Left forelimb (tissue), 1 donor: ENCODE measurements at places on chromosomes 7 and 10.

GRCh38 chr7:128045158-128045557 is 13.9 kb upstream of the LRRC4 start:
- DNase-seq = no peak

DNA sequence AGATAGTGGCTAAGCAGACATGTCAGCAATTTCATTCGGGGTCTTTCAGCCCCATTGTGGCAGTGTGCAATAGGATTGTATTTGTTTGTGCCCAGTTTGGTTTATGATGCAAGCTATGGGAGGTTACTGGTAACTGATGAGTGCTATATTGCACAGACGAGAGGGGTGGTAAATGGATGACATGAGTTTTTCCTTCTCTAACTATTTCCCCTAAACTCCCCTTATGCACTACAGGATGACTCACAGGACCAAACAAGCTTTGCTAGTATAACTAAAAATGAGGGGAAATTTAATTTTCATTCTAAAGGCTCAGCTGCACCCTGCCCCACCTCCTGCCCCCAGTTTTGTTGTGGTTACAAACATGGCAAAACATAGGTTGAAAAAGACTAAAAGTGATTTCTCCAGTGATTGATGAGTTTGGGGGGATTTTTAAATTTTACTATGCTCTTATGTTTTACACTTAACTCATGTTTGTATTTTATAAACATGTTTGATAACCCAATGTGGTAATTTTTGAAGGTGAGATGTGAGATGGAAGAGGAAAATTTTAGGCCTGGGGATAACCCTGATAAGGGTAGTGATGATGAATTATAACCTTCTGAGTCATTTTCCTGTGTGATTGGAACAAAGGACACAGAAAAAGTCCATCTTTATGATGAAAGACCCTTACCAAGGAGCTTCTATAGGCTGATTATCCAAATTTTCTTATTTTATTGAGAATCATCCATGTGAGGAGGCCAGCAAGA is 60.8 kb upstream of the NAMPT start:
- DNase-seq = no peak

DNA sequence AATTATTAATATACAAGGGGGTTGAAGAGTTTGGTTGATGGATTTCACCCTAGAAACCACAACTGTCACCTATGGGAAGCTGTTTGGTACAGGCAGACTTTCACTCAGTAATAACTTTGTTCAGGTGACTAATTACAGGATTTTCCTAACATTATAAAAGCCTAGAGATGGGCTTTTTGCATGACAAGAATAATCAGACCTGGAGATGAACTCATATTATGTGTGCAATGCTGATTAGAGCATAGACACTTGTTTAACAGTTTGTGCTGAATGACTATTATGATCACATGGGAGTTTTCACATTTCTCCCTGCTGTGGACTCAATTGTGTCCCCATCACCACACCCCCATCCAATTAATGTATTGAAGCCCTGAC is 90.2 kb upstream of the STEAP4 start:
- no peak for DNase-seq

- no peak for DNase-seq
These were observed 44.6 kb upstream of the GRB10 start for GRCh38 chr7:50827281-50827680.

DNA sequence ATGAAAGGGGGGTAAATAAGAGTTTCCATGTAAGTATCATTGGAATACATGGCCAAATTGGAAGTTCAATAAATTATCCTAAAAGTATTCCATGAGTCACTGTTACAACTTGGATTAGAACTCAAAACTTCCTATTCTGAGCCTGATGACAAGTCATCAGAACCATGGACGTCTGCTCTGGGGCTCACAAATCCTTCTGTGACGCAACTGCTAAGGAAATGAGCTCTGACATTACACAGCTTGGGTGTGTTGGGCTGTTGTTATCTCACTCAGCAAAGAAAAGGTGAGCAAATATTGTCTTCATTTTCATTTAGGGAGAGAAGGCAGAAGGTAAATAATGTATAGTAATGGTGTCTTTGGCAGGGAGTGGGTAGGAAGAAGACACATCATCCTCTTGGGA is 214.8 kb upstream of the ADO start:
- no peak for DNase-seq

GRCh38 chr10:74328388-74328787 is 177.4 kb downstream of the ADK start:
- no peak for DNase-seq

GRCh38 chr7:99489235-99489634 is 10.8 kb downstream of the ZNF394 start:
- no peak for DNase-seq
